ENCODE measurements at places on chromosomes 16 and 17. TPM values are rescaled to one million over a fixed set of nuclear protein-coding genes. Genes with fewer than 3 reads are reported as not detected.

- DNase-seq: no peak
These were observed 1.1 kb upstream of the FCSK start for GRCh38 chr16:70453117-70453891.

DNA sequence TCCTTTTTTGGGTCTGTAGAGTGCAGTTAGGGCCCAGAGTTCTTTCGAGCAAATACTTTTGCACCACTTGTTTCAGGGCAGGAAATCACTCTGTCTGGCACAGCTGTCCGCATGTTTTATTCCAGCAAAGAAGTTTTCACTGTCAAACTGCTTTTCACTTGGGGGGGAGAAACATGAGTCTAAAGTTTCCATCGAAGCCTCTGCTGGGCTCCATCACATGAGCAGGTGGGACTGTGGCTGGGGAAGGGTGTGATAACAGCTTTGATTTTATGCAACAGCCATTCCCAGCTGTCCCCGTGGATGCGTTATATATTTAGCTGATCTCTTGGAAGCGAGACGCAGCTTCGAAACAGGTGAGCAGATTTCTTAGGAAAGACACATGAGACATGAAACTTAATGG, 288.6 kb downstream of the SNX29 start:
- DNase-seq: no peak

DNA sequence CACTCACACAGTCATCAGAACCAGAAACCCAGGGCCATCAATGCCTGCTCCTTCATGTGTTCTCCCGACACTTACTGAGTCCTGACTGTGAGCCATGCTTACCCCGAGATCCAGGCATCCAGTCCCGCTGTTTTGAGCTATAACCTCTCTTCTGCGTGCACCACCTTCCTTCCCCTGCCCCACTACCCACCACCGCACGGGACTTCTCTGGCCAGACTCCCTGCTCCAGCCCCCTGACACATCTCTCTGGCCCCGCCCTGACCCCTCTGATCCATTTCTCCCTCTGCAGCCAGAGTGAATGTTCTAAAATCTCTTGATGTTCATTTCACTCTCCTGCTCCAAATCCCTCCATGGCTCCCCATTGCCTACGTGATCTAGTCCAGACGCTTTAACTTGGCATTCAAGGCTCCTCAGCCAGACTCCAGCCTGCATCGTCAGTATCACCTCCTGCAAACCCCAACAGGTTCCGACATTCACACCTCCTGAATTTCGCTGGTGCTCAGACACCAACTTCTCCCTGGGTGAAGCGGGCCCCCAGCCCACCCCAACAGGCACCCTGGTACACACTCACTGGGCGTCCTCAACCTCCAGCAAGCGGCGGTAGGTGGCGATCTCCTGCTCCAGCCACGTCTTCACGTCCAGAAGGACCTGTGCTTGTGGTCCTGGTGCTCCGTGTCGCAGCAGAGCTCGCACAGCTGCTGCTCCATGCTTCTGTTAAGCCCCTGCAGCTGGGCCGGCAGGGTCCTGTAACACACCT, 3.1 kb upstream of the KRT17 start:
- DNase-seq: no peak

DNA sequence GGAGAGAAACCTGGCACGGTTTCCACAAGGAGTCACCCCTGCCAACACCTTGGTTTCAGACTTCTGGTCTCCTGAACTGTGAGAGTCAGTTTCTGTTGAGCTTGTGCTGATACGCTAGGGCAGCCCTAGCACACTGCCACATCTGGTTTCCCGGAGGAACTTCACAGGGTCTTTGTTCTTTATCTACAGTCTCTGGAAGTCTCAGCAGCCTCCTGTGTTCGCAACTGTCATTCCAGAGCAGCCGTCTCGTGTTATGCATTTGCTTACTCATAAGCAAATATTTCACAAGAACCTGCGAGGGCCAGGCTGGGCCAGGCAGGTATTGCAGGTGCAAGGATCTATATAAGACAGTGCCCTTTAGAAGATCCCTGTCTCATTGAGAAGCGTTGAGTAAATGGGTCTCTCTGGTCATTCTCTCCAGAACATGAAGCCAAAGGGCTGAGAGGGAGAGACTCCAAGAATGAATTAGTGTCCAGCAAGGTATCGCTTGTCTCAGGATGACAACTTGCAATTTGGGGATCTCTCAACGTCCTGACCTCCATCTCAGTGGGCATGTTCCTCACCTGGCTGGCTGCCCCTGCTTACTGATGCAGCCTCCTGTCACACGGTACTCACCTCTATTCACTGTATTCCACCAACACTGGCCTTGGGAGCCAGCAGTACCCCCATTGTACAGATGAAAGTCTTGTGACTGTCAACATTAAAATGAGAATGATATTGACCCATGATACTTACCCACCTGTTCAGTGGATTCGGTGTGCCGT, 141.2 kb downstream of the WWOX start:
- no peak for DNase-seq

DNA sequence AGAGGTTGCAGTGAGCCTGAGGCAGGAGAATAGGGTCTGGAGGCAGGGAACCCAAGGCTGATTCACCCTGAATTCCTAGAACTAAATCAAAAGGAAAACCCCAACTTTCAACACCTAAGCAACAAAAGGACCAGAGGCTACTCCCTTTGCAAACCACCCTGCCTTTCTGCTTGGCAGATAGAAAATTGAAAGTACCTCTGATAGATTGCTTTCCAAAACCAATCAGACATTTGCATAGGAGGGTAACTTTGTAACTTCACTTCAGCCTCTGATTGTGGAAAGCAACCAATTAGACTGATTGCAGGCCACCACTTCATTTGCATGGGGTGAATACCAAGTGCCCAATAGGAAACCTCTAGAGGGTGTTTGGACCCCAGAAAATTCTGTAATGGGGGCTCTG, 10.9 kb upstream of the TMEM98 start:
- DNase-seq: no peak

GRCh38 chr16:78619811-78620210, 520.4 kb downstream of the WWOX start:
- no peak for DNase-seq

DNA sequence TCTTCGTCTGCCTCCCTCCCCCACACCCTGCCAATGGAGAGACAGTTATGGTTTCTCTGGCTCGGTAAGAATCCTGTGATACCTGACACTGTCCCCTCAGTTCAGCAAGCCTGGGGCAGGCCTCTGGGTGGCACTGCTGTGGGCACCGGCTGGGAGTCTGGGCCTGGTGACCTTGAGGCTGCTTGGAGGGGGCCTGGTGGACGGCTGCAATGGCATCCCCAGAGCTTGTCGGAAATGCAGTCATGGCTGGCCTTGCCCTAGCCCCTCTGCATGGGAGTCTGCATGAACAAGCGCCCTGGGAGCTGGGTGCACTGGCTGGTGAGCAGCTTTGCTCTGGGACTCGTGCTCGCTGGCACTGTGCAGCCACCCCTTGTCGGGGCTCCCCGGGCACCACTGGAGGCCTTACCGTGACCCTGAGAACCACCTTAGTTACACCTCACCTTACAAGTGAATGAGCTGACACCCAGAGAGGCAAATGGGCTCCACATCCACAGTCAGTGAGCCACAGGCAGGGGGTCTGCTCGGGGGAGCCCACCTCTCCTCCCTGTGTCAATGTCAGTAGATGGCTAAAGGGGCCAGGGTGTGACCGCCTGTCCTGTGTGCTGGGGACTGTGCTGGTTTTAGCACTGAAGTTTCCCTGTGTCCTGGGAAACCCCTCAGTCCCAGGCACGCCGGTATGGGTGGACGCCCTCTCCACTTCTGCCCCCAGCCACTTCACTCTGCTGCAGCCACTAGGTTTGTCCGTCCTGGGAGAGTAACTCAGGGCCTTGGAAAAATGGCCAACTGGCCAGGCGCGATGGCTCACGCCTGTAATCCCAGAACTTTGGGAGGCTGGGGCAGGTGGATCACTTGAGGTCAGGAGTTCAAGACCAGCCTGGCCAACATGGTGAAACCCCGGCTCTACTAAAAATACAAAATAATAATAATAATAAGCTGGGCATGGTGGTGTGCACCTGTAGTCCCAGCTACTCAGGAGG, 1.4 kb downstream of the LGALS3BP start:
- no peak for DNase-seq

DNA sequence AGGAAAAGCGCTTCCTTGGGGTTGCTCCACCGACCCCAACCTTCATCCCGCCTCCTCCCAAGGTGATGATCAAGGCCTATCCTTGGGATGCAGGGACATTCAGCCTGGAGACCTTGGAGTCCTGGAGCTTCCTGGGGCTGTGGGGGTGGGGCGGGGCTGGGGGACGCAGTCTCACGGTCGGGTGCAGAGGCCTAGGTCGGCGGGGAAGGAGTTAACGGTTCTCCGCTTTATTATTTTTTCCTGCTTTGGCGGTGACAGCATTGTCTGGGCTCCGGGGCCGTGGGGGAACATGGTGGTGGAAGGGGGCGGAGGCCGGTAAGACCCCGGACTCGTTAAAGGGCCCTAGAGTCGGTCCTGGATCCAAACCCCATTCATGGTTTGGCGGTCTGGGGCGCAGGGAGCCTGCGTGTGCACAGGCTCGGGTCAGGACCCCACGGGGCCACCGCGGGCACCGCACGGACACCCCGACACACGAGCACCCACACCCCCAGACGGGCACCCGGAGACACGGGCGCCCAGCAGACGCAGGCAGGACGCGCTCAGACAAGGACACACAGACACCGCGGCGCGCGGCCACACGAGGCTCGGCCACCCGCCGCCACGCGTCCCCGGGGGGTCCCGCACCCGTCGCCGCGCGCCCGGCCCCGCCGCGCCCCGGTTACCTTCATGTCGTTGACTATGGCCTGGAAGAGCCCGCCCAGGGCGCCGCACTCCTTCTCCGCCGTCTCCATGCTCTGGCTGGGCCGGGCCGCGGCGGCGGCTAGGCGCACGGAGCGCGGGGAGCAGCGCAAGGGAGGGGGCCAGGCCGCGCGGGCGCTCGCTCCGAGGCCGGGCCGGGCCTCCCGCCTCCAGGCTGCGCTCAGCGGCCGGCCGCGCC, 554 bp downstream of the MTSS2 start:
- DNase-seq: peak; percentile 38

GRCh38 chr17:43392397-43392796, 6.4 kb upstream of the ARL4D start:
- no peak for DNase-seq

DNA sequence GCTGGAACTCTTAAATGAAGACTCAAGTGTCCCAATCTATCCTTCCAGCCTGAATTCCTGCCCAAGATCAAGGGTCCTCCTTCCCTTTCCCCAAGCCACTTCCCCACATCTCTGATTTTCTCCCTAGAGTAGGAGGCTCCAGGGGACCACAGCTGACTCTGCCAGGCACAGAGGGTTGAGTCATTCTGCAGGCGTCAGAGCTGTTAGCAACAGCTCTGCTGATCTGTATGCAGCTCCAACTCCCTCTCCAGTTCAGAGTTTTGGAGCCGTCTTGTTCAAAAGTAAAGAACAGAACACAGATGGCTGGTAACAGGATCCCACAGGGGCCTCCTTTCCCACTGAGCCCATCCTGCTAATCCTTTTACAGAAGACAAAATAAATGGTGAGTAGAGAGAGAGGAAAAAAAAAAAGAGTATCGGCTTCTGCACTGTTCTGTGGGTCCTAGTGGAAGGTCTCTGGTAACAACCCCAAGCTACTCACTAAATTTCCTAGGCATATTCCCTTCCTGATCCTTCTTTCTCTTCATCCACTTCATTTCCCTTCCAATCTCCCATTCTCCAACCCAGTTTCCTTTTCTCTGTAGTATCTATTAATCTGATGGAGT, 13.4 kb upstream of the TAOK1 start:
- no peak for DNase-seq

DNA sequence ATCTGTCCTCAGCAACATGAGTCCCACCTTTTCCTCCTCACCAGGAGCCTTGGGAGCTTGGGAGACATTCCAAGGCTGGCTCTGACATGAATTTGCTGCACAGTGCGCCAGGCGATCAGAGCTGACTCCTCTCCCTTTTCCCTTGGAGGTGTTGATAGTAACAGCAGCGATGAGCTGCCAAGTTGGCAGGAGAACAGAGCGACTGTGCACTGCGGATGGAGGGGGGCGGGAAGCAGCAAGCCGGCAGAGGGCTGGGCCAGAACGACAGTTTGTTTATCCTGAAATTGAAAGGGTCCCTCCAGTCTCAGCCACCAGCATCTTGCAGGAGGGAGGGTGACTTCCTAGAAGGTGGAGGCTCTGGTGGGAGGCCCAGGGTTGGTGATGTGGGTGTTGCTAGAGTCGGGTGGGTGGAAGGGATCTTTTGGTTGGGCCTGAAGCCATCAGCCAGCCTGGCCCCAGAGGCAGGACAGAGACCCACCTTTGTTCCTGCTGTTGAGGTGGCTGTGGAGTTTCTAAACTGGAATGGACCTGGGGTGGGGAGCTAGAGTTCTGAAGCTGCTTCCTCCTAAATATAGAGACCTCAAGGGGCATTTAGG, 22.5 kb upstream of the DYNLL2 start:
- no peak for DNase-seq

DNA sequence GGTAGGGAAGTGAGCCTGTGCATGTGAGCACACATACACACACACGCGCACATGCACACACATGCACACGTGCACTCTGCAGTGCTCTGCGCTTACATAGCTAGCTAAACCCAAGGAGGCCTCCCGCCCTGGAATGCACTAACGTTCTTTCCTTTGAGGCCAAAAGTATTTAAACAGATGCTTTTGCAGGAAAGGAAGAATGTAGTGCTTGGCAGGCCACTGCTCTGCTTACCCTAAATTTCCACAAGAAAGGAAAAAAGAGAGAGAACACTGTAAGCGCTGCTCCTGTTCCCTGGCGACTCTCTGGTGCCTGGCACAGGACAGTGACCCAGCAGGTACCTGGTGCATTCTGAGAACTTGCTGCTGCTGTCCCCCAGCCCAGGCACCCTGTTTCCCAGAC, 31.3 kb upstream of the MRPS23 start:
- DNase-seq: no peak

DNA sequence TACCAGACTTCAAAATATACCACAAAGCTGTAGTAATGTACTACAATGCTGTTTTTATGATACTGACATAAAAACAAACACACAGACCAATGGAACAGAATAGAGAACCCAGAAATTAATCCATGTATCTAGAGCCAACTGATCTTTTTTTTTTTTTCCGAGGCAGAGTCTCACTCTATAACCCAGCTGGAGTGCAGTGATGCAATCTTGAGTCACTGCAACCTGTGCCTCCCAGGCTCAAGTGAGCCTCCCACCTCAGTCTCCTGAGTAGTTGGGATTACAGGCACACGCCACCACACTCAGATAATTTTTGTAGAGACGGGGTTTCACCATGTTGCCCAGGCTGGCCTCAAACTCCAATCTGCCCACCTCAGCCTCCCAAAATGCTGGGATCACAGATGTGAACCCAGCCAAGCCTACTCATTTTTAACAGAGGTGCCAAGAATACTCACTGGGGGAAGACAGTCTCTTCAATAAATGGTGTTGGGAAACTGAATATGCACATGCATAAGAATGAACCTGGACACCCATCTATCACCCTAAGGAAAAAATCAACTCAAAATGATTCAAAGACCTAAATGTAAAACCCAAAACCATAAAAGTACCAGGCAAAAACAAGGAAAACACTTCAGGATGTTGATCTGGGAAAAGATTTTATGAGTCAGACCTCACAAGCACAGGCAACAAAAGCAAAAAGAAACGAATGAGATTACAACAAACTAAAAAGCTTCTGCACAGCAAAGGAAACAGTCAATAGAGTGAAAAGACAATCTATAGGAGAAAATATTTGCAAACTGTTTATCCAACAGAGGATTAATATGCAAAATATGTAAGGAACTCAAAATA, 63.1 kb downstream of the STX8 start:
- peak; percentile 11 for DNase-seq

HS3ST3A1 gene
- 0.27 TPM for total RNA-seq

BAIAP3 gene
- total RNA-seq: 0.57 TPM

PRSS22 gene
- not detected for total RNA-seq

CACNG1 gene
- not detected for total RNA-seq

IRX5 gene
- not detected for total RNA-seq
